Central memory CD4-positive, alpha-beta T cell (primary cell): ENCODE measurements at places on chromosomes 2 and 18.

DNA sequence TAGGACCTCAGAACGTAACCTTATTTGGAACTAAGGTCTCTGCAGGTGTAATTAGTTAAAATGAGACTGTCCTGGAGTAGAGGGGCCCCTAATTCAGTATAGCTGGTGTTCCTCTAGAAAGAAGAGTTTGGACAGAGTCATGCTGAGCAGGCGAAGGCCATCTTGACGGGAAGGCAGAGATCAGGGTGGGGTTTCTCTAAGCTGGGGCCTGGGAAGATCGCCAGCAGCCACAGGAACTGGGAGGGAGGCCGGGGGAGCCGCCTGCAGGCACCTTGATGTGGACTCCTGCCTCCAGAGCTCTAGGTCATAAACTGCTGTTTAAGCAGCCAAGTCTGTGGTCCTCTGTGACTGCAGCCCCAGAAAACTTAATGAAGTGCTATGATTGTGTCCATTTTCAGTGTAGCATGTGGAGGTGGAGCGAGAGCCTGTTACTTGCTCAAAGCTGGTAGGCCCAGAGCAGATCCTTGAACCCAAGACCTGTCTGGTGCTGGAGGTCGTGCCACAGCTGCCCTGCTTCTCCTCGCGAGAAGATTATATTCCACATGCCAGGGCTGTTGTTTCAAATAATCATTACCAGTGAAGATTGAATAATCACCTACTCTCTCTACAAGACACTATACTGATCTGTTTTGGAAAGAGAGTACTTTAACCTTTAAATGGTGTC lies 105.7 kb downstream of the TPO start:
- DNase-seq: no peak

DNA sequence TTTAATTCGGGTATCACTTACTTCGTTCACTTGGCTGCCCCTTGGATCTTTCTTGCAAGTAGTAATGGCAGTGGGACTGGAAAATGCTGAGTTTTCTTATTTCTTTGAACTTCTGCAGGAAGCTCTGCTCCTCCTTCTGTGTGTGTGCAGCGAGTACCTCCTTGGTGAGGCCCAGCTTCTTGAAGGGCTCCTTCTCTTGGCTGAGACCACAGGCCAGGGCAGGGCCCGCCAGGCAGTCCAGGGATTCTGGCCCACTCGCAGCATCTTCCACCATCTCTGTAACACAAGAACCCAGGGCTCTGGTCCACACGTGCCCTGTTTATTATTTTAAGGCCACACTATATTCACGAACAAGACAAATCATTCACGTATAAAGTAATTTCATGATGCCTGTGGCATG lies 15.8 kb upstream of the HES6 start:
- DNase-seq: no peak

GRCh38 chr18:79819968-79820351 lies 22.2 kb downstream of the KCNG2 start:
- no peak for DNase-seq

DNA sequence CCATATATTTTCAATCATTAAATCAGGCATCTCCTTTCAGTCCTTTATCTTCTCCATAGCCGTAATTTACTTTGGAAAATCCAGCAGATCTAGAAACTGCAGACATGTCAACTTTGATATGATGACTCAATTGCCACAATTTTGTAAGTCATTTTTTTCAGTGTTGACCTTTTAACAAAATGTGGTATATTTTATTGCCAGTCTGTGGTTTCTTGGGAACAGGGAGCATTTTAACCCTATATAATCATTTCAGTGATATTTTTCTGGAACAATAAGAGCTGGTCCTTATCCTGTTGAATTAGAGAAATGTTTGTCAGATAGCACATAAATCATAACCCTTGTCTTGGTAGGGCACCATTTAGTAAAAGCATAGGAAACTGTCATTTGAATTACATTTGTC lies 90.9 kb upstream of the UBXN4 start:
- no peak for DNase-seq

DNA sequence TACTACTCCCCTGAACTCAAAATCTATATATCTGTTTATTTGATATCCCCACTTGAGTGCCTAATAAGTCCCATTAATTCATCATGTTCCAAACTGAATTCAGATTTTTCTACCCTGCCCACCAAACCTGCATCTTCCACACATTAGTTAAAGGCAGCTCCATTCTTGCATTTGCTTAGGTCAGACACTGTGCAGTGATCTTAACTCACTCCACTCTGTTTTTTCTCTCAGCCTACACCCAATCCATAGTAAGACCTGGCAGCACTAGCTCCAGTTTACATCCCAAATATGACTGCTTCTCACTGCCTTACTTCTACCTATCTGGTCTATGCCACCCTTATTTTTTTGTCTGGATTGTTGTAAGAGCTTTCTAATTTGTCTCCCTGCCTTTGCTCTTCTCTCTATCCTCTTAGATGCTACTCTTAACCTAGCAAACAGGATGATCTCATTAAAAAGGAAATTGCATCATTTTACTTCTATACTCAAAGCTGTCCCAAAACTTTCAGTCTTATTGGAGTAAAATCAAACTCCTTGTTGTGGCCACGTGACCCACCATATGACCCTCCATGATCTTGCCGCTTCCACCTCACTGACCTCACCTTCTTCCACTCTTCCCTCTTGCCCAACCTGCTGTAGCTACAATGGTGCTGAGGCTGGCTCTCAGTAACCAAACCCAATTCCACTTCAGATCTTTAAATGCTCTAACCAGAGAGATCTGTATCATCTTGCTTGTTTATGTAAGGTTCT lies 274.9 kb upstream of the FANCL start:
- no peak for DNase-seq

DNA sequence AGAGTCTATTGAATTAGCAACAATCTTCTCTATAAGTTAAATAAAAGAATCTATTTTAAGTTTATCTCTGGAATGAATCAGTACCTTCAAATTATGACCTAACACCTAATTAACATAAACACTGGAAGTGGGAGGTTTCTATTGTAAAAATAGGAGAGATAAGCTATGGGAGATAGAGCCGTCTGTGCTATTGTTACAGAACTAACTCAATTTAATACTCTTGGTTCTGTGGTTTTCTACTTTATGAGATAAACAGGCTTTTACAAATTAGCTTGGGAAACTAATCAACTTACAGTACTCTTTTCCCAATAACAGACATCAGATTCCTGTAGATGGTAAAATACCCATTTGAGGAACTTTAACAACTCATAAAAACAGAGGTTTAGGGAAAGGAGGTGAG lies 25.6 kb upstream of the STAT1 start:
- no peak for DNase-seq

- no peak for DNase-seq
These were observed 24.1 kb downstream of the SMARCAL1 start for GRCh38 chr2:216436383-216436782.

DNA sequence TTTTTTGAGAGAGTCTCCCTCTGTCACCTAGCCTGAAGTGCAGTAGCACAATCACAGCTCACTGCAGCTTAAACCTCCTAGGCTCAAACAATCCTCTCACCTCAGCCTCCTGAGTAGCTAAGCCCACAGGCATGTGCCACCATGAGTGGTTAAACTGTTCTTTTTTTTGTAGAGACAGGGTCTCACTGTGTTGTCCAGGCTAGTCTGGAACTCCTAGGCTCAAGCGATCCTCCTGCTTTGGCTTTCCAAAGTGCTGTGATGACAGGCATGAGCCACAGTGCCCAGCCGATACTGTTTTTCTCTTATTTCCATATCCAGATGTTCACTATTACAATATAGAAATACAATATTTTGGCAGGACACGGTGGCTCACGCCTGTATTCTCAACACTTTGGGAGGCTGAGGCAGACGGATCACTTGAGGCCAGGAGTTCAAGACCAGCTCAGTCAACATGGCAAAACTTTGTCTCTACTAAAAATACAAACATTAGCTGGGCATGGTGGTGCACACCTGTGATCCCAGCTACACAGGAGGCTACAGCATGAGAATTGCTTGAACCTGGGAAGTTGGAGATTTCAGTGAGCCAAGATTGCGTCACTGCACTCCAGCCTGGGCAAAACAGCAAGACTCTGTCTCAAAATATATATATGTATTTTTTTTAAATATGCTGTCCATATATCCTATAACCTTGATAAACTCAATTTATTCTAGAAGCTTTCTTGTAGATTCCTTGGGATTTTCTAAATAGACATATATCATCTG lies 24.7 kb downstream of the WDR33 start:
- DNase-seq: no peak

- no peak for DNase-seq
These were observed 21.3 kb downstream of the PPP3R1 start for GRCh38 chr2:68231061-68231372.

DNA sequence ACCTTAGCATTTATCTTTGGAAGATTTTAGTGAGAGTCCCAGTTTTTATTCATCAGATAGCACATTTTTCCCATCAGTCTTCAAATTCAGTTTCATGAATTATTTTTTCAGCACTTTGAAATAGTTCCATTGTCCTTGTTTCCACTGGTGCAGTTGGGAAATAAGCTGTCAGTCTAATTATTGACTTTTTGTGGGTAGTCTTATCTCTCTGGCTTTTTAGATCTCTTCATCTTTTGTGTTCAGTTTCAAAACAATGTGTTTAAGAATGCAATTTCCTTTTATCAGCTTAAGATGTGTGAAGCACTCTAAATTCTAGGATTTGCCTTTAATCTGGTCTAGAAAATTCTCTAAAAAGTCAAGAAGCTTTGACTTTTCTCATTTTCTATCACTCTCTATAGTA lies 70.5 kb downstream of the GFPT1 start:
- no peak for DNase-seq

DNA sequence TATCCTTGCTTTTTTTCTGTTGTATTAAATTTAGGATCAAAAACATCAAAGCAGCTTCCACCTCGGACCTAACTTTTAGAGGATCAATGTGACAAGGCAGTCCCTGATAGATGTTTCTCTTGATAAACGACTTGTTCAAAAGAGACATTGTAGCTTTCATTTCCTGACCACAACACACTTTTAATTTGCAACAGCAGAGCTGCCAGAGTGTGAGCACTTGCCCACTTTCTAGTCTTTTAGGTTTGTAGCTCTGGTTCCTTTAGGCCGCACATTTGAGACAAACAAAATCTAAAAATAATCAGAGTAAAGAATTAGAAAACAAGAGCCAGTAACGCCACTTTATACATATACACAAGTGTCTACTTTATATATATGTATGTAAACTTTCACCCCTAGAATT lies 3.1 kb downstream of the FIGN start:
- no peak for DNase-seq

GRCh38 chr18:76568731-76569130 lies 73.7 kb upstream of the ZNF516 start:
- no peak for DNase-seq

GRCh38 chr2:29562319-29562718 lies 359.1 kb downstream of the ALK start:
- no peak for DNase-seq

DNA sequence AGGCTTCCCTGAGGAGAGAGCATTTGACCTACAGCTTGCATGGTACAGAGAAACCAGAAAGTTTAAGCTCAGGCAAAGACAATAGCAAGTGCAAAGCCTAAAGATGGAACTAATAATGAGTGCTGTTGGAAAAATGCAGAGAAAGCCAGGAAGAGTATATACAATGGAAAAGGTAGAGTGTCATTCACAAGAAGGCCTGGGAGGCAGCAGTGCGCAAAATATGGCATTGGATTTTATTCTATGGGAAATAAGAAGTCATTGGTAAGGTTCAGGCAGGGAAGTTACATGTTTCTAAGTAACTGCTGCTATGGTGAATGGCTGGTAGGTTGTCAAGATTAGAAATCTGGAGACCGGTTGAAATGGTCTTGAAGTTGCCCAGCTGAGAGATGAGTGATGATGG lies 2167.3 kb upstream of the CELF4 start:
- DNase-seq: no peak

GRCh38 chr2:3091696-3092095 lies 285.9 kb downstream of the EIPR1 start:
- DNase-seq: no peak

DNA sequence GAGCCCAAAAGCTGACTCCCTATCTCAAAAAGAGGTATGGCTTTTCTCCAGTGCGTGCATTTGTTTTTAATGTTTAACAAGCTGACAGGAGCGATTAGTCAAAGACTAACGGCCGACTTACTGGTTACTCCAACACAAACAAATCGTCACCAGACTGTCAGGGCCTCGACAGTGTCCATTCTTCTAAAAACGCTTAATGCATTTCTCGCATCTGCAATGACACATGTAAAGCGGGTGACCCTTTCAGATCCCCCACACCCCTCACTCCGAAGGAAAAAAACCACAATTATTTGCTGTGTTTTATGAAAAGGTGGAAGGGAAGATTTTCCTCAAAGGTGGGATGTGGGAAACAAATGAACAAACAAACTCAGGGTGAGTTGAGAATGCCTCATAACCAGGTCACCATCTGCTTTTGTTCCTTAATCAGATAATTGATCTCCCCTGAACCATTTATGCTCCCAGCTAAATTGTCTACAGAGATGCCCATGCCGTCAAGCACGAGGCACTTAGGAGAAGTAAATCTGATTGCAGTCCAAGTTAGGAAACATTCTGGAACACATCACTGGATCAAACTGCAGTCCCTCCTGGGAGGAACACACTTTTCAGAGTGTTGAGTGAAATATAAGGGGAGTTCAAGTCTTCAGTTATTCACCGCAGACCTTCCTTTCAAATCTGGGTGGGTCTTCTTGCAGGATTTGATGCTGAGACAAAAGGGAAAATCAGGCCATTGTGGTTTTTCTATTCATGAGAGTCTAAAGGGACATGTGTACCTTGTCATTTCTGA lies 340.8 kb downstream of the CMPK2 start:
- no peak for DNase-seq

- no peak for DNase-seq
These were observed 143.9 kb downstream of the LTBP1 start for GRCh38 chr2:33090553-33091134.

- no peak for DNase-seq
These were observed 26.2 kb downstream of the ATAD2B start for GRCh38 chr2:23900541-23901322.

DNA sequence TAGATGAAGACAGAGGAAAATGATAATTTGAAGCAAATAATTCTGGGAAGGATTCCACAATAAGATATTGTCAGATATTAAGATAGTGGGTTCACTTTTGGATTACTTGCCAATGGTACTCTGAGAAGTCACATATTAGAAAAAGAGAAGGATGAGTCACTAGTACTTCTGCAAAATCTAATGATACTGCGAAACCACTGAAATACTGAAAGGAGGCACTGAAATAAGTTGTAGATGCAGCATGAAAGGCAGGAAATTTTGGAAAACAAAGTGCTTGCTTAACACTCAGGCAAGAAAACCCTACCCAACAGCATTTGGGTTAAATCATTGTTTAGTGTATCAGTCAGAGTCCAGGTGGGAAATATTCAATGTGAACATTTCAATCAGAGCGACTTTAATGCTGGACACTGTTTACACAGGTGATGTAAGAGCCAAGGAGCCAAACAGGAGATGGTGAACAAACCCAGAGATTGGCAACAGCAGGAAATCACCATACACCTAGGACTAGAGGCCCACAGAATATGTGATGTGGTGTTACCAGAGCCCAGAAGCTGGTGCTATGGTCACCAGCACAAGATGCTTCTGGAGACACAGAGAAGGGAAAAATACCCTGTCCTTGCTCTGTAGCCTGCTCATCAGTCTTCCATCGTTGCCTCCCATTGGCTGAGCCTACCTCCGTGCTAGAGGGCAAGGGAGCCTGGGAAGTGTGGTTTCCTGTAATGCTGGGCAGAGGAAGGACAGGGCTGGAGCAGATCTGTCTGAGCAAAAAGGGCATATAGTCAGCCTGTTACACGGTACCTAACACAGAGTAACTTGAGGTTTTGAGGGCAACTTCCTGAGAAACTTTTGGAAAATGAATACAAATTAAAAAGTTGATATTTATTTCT lies 204.7 kb upstream of the ITGA4 start:
- DNase-seq: no peak
